WTC11 (cell line): ENCODE measurements at places on chromosomes 4 and X. TPM values are rescaled to one million over a fixed set of nuclear protein-coding genes. Genes with fewer than 3 reads are reported as not detected.

SH3TC1 gene
- 0.42 to 0.64 TPM (median 0.55 TPM) in 3 replicates for total RNA-seq

TLR7 gene
- total RNA-seq, result 0.07 TPM in 1 of 3 replicates, not detected in the others

EDA2R gene
- 9.1 to 11.9 TPM (median 9.3 TPM) in 3 replicates for total RNA-seq

- DNase-seq, result no peak
Measured at GRCh38 chr4:163588532-163588931, 94.0 kb downstream of the TMA16 start.

GRCh38 chr4:97643179-97643578 is 500.1 kb downstream of the STPG2 start:
- no peak for DNase-seq

DNA sequence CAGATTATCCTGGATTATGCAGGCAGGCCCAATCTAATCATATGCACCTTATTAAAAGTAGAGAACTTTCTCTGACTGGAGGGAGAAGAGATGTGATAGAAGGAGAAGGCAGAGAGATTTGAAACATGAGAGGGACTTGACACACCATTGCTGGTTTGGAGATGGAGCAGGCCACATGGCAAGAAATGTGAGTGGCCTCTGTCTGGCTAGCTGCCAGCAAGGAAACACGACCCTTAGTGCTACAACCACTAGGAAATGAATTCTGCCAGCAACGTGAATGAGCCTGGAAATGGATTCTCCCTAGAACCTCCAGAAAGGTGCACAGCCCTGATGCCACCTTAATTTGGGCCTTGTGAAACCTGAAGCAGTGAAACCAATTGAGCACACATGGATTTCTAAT is 79.5 kb upstream of the MBNL3 start:
- no peak for DNase-seq

- peak; percentile 87 for DNase-seq
Measured at GRCh38 chrX:69222103-69223090, 57.1 kb upstream of the PJA1 start.

- no peak for DNase-seq
Measured at GRCh38 chrX:9619581-9619980, 146.1 kb downstream of the GPR143 start.

DNA sequence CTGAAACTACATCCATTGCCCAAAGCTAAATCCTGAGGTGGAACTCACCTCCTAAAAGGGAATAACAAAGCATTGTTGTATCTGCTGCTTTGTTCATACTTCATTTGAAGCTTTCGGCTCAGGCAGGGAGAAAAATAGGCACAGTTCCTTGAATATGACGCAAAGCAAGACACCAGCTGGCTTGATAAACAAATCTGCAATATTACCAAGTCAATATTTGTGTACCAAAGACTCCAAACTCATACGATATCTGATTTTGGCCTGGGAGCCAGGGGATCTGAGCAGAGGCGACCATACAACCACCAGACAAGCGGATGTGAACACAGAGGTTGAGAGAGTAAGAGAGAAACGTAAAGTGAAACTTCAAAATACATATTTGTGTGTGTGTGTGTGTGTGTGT is 34.8 kb upstream of the RAP1GDS1 start:
- no peak for DNase-seq

GRCh38 chrX:52574416-52575275 is 57.8 kb upstream of the XAGE1B start:
- DNase-seq, result peak; percentile 23
